Stimulated activated CD8-positive, alpha-beta memory T cell treated with anti-CD3 and anti-CD28 coated beads, Interleukin-12 subunit alpha, Interleukin-12 subunit beta, amount 100 ng/mL, for 1 hour (primary cell): ENCODE measurements at places on chromosomes 2 and 18.

GRCh38 chr2:102002228-102002627, 10.5 kb downstream of the IL1R2 start:
- no peak for DNase-seq

DNA sequence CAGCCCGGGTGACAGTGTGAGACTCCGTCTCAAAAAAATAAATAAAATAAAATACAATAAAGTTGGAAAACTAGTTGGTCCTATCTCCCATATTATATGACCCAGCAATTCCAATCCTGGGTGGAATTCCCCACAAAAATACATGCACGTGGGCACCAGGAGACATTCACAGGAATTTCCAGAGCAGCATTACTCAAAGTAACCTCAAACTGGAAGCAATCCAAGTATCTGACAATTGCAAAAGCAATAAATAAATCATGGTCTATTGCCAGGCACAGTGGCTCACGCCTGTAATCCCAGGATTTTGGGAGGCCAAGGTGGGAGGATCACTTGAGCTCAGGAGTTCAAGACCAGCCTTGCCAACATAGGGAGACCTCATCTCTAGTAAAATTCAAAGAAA, 101.2 kb upstream of the MAP4K4 start:
- no peak for DNase-seq

- DNase-seq = no peak
Measured at GRCh38 chr2:216500572-216500971, 1.9 kb downstream of the RPL37A start.

DNA sequence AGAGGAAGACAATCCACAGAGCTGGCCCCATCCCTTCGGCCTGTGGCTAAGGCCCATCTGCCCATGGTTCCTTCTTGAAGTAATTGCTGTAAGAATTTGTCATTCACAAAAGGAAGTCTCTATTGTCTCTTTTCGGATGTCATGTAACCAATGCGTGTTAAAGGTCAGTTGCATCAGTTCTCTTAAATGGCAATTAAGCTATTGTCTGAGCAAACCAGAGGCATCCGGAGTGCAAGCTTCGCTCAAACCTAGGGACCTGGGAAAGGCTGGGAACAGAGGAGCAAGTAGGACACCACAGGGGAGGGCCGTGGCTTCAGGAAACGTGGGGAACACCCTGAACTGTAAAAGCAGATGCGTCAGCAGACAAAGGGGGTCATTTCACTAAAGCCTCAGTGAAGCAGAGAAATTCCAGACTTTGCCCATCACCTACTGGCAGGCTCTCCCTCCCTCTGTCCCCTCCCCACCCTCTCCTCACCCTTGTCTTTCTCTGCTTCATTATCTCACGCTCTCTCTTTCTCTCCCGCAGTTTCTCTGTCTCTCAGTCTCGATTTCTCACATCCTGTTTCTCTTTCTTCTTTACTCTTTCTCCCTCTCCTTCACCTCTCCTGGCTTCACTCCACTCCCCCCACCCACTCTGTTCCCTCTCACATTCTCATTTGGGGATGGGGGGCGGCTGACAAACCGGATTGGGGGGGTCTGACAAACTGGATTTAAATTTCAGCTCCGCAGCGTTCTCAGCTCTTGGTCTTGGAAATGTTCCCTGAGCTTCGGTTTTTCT, 204.6 kb upstream of the TNP1 start:
- DNase-seq = no peak

DNA sequence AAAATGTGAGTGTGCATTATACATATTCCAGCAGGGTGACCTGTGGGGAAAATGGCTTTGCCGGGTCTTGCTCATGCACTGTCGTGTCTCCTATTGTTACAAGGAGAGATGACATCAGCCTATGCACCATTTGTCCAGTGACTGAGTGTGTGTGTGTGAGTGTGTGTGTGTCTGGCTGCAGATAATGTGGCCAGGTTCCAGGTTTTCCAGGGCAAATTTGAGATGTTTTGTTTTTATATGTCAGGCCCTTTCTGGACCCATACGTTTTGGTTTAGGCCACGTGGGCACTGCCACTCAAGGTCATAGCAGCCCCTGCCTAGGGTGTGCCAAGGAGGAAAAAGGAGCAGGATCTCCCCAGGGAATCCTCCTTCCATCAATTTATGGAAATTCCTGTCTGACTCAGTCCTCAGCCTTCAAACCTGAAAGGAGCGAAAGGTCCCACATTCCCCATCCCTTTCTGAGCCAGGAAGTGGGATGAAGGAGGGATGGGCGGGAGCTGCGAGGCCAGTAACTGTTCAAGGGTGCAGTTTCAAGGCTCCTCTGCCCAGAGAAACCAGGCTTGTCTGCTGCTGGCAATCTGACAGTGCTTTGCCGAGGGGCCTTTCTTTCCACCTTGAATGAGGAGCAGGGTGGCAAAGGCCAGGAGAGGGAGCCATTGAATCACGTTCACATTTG, 93.0 kb upstream of the SMAD2 start:
- DNase-seq = no peak

DNA sequence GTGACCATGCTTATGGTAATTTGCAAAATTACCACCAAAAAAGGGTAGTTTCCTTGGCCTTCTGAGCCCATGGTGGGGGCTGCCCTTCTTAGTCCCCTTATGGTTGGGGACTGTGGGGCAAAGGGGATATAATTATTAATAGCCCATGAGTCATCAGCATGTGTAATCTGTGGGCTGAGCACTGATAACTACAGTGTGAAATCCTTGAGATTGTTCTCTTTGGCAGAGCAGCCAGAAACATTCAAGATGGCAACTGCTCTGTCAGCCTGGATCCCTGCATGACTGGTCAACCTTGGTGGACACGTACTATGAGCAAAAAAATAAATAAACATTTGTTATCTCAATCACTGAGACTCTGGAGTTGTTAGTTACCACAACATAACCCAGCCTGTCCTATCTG, 61.3 kb downstream of the MGAT4A start:
- DNase-seq = no peak
